ENCODE measurements at places on chromosomes 6 and 20. TPM values are rescaled to one million over a fixed set of nuclear protein-coding genes. Genes with fewer than 3 reads are reported as not detected.

- no peak for DNase-seq
Observed at GRCh38 chr20:60883496-60883895, 368.6 kb upstream of the CDH4 start.

Gene TRIM15
- total RNA-seq = not detected

Gene BMP2
- total RNA-seq = 8.6 TPM

DNA sequence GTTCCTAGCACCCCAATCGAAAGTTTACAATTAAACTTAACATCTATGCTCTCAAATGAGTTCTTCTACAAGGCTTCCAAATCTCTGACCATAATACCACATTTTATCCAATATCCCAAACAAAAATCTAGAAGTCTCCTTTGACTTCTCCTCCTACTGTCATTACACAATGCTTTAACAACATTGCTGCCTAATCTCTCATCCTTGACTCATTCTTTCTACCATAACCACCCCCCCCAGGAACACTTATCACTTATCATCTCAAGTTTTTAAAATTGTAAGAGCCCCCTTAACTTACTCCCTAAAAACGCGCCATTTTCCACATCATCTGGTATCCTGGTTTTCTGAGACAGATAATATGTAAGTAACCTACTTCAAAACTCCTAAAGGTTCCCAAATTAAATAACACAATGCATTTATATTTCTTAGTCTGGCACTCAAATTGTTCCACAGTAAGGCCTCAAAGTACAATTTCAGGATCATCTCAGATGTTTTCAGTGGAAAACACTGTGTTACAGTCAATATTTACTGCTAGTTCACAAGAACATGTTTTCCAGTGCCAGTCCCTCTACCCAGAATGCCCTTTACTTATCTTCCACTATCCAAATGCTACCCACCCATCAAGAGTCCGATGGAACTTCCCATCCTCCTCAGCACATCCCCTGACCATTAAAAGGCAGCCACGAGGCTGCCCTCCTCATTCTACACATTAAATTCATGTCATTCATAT, 308.2 kb upstream of the THEMIS start:
- no peak for DNase-seq

DNA sequence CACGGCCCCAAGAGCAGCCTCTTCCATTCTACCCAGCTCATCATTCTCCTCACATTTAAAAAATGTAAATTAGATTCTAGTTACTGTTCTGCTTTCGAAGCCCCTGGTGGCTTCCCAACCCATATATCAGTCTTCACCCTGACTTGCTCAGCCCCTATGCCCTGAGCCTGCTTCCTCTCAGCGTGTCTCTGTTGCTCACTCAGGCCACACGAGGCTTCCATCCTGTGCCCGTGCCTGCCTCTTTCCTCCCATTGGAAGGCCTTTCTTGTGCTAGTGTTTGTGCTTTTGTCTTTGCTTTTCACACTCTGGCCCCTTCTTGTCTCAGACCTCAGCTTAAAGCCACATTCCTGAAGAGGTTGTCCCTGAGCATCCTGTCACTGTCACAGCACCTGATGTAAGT, 78.1 kb downstream of the AFDN start:
- DNase-seq = no peak

DNA sequence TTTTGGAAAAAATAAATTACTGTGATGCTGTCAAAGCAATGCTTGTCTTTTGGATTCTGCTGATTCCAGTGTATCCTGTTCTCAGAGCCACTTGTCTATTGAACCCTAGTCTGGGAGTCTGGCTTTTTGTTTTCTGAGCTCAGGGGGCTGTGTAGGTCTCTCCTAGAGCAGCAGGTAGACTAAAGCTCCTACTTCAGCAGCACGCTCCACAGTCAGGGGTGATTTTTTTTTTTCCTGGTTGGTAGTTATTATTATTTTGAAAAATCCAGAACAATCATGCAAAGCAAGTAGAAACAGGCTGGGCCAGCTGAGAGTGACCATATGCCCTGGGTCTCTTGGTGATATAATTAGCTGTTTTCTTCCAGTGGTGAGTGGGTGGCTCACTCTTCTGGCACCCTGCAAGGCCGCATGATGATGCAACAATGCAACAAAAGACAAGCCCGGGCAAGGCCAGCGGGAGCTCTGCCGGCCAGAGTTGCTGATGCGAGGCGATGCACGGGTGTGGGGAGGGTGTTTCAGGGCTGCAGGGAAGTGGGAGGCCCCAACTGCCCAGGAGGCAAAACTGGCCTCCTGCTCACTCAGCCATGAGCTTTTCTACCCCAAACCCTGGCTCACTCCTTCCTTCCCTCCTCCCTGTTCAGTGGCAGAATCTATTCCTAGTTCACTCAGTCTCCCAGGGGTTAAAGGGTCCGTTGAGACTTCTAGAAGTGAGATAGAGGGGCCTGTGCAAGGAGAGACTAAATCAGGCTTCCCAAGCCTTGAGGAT, 11.5 kb upstream of the CDKN1A start:
- no peak for DNase-seq

DNA sequence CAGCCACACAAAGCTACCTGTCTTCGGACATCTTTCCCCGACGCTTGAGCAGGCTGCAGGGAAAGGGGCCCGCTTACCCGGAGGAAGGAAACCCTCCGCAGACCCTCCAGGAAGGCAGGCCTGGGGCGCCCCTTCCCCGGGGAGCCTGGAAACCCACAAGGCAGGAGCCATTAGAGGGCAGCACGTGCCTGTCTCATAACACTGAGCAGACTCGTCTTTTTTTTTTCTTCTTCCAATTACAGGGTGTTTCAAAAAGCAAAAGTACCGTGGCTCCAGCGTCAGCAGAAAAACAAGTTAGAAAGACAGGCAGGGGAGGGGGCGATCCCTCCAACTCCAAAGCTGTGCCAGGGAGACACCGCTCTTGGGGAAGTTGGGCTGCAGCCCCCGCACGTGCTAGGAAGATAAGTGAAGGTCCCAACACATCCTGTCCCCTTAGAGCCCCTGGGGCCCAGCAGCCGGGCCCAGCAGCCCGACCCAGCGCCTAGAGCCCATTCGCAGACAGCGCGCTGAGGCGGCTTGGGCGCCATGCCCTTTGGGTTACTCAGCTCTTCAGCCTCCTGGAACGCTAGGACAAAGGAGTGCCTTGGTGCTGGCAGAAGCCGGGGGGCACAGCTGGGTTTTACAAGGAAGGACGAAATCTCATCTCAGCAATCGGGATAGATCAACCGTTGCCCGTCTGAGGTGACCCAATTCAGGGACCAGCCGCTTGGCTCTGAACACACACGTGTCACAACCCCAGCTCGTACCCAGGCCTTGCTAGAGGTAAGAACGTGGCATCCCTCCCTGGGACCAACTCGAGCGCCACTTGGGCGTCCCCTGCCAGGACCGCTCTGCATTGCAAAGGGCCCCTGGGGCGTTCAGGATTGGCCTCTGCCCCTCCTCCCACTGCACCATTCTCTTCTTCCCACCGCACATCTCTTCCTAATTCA, 136.3 kb downstream of the LY86 start:
- DNase-seq = no peak

Gene CEP85L
- 11.8 TPM for total RNA-seq

DNA sequence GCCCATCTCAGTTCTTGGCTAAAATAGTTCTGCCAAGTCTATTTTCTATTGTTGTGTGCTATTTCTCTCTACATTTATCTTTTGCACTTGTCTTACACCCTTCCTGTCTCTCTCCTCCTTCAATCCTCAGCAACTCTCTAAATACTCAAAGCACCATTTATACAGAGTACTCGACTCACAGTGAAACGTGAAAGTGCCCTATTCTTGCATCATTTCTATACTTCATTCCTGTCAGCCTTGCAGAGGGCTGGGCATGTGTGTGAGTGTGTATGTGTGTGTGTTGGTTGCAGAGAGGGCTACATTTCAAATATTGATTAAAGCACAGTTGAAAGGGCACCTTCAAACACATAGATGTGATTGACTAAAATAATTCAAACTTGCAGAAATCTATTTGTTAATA, 373.2 kb upstream of the MANEA start:
- no peak for DNase-seq

DNA sequence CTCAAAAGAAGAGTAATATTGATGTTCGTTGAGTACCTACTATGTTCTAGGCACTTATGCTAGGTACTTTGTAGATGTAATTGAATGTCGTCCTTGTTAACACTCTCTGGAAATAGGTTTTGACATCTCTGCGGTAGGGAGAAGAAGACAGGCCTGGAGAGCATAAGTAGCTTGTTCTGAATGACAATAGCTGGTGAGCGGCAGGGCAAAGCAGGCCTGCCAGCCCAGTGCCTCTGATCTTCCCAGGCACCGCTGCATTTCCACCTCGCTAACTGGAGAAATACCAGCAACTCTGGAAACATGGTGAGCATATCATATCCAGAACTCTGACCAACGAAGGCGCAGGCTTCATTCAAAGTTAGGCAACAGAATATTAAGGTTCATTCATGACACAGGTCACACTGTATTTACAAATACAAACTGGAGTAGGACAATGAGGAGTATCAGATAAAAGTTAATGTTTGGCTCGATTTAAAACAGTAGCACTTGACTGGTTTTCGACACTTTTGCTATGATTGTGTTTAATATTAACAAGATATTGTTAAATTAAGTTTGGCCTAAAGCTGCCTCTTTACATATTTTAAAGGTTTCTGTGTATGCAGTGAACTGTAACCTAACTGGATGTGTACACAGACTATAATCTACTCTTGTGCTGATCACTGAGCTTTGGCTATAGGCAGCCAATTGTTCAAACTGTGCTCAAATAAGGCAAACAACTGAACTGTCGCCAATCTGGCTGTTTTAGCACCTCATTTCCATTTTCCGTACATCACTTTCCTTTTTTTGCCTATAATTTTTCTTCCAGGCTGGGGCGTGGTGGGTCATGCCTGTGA, 54.1 kb downstream of the PPP1R3G start:
- DNase-seq = peak; percentile 27

Gene MYB
- 2.5 TPM for total RNA-seq

DNA sequence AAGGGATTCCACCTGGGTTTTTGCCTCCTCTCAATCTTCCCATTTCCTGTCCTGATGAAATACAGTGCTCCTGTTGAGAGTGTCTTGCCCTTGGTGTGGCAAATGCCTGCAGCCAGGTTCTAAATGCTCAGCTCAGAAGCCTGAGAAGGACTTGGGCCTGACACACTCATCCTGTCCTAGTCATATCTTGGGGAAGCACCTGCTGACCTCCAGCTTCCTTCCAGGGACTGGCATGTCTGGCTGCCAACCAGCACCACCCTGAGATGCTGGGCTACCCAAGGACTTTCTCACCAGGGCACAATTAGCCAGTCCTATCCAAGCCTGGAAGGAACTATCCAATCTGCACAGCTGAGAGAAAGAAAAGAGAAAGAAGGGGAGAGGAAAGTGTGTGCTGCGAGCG, 43.4 kb downstream of the LRFN2 start:
- DNase-seq = no peak

Gene SS18L1
- total RNA-seq = 25.3 TPM

DNA sequence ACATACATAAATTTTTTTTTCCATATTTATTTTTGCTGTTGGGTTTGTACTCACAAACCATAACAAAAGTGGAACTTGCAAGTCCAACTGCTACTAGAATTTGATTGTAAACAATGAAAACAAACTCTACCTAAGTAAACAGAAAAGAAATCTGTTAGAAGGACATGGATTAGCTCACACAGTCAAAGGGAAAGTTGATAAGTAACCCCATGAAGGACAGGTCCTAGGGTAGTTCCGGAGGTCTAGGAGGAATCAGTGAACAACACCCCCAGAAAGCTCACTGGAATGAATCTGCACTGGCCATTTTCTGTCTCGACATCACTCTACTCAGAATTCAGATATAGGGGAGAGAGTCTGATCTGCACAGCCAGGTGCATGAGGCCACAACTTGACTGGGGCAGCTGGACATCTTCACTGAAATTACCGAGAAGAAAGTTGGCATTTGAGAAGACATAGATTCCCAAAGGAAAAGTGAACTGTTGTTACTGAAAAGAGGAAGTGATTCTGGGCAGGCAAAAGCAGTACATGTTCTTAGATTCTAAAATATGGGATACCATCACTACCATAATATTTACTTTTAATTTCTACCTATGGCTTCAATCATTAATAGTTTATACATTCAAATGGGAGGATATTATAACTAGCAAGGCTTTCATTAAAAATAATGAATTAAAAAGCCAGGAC, 76.4 kb downstream of the HMGN3 start:
- DNase-seq = no peak

DNA sequence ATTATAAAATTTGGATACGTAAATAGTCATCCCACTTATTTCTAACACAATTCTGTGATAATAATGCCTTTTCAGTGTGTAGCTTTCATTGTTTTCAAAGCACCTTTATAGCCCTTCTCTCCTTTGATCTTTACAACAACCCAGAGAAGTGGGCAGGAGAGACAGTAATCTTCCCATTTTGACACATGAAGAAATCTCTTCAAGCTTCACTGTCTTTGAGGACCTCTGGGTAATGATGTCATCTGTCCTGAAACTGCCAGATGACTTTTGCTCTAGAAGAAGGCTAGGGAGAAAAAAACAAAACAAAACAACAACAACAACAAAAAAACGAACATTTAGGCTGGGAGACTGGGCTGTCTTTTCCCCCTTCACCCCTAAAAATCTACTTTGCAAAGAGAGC, 203.0 kb downstream of the KCNQ5 start:
- no peak for DNase-seq

Gene TRAPPC3L
- total RNA-seq = not detected

DNA sequence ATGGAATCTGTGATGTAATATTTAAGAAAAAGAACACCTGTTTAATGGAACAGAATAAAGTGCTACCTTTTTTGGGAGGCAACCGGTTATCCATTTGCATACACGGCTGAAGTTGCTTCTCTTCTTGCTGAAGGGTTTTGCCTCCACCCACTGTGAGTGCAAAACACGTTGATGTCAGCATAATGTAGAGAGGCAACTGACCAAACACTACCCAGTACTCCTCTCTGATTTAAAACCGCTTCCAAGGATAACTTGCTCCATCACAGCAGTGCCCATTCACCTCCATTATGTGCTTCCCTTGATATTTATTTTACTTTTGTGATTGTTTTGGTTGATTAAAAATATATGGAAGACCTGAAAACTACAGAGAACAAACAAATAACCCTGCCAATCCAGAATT, 1.4 kb downstream of the SLC17A1 start:
- DNase-seq = no peak

DNA sequence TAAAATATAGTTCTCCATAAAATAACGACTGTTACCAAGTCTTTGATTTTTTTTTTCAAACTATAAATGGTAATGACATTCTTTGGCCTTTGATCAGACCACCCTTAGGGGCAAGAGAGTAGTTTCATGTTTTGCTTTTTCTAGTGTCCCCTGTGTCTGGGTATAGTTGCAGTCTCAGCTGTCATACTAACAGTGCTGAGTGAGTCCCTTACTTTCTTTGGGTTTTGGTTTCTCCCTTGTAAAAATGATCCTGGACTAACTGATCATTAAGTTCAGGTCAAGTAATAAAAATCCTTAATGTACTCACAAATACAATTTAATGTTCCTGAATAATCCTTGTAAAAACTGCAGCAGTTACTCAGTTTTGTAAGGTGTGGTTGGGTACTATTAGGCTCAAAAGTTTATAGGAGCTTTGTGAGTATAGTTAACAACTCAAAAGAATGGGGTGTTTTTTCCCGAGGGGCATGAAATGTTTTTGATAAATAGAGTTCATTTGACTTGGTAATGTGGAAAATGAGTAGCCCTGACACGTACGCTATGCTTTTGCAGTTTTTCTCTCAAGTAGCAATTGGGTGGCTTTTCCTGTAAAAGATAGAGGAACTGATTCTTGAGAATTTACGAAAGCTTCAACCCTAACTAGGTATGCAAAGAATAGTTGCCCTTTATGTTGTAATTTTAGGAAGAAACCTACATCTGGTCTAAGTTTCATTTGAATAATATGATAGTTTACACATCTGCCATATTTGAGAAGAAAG, 6.2 kb downstream of the PTPN1 start:
- no peak for DNase-seq

Measured in vagina (tissue), 2 donors.